ENCODE measurements at places on chromosomes 11 and 22.

DNA sequence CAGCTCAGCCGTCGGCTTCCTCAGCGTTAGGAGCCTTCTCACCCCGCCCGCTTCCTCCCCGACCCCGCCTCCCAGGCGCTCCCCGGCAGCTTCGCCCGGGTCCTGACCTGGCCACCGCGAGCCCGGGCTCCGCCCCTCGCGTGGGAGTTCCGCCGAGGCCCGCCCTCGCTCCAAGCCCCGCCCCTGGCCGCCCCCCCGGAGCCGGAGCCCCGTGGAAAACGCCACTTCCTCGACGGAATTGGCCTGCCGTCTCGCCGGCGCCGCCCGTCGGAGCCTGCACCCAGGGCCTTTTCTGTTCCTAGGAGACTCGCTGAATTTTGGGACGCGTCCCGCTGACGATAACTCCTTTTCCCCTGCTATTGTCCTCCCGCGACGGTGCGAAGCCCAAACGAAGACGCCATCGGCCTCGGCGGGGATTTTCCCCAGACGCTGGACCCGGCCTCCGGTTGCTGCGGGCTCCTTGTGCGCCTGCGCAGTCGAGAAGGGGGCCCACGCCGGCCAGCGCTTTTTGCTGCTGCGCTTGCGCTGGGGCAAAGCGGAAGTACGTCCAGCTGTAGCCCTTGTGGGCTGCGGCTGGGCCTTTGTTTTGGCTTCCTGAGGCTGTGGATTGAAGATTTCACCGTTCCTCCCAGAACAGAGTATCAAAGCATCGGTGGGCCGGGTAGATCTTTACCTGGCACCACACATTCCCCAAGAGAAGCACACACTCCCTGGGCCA, 10.0 kb downstream of the RELA start:
- DNase-seq, result peak; percentile 96

- DNase-seq, result peak; percentile 94
These were observed 130.5 kb upstream of the C11orf58 start for GRCh38 chr11:16607675-16608644.

DNA sequence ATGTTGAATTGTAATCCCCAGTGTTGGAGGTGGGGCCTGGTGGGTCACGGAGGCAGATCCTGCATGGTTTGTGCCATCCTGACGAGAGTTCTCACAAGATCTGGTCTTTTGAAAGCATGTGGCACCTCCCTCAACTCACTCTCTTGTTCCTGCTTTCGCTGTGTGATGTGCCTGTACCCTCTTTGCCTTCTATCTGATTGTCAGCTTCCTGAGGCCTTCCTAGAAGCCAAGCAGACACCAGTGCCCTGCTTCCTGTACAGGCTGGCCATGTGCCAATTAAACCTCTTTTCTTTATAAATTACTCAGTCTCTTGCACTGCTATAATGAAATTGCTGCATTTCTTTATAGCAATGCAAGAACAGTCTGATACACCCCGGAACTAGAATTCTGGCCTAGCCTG, 13.1 kb downstream of the PTPN5 start:
- no peak for DNase-seq

DNA sequence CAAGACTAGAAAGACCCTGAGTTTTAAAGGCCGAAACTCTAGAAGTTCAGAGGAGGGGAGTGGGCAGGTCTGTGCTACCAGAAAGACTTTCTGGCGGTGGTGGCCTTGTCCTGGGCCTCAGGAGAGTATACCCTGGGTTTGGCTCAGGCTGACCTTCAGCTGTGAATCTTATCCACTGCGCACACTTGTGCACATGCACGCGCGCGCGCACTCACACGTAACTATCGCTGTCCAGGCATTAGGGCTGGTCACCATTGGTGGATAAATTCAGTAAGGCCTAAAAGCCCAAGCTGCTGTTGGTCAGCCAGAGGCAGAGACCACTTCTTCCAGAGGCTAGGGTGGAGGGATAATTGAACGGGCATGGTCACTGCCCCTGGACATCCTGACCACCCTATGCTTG, 25.1 kb downstream of the ARHGEF17 start:
- no peak for DNase-seq

GRCh38 chr11:67499808-67500483, 5.2 kb downstream of the PITPNM1 start:
- DNase-seq, result no peak

DNA sequence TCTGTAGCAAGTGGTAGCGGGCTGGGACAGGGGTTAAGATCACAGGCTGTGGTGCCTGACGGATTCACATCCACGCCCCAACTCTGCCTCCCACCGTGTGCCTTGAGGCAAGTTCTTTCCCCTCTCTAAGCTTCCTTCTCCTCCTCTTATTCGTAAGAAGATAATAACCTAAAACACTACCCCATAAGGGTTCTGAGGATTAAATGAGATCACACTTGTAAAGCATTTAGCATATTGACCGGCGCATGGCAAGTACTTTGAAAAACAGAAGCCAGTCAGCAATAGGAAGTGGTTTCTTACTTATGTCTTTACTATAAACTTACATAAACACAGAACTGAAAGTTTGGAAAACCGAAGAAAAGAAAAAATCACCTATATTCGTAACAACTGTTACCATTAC, 15.5 kb upstream of the LMO2 start:
- no peak for DNase-seq

DNA sequence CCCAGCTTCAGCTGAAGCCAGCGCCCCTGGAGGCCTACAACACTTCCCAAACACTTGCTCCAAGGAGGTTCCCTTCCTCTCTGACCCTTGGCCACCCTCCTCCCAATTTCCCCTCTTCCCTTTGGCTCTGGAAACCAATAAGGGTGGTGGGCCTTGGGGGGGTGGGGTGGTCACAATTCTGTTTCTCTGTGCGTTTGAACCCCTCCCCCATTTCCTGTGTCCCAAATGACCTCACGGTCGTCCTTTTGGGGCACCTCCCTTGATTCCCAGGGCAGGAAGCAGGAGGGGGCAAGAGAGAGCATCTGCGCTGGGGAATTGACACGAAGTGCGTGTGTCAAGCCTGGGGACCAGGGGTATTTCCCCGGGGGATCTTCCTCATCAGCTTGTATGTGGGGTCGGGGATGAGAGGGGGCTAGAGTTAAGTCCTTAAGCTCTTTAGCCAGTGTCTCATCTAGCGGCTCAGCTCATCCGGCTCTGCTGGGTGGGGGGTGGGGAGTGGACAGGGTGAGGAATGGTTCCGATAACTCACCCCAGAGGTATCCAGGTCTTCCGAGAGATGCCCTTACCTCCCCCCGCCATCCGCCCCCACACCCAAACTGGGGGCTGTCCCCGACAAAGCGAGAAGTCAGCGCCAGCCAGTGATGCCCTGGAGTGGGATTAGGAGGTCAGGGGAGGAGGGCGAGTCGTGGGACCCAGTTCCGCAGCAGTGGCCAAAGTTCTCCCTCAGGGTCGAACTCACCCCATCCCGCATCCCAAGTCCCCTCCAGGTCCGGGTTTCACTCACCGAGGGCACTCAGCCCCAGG, 587 bp downstream of the ESAM start:
- DNase-seq, result no peak

GRCh38 chr11:95078526-95078925, 11.1 kb upstream of the ENDOD1 start:
- no peak for DNase-seq

- no peak for DNase-seq
These were observed 576 bp upstream of the SC5D start for GRCh38 chr11:121291896-121292494.

GRCh38 chr22:17115236-17115635, 5.9 kb downstream of the TMEM121B start:
- DNase-seq, result no peak

DNA sequence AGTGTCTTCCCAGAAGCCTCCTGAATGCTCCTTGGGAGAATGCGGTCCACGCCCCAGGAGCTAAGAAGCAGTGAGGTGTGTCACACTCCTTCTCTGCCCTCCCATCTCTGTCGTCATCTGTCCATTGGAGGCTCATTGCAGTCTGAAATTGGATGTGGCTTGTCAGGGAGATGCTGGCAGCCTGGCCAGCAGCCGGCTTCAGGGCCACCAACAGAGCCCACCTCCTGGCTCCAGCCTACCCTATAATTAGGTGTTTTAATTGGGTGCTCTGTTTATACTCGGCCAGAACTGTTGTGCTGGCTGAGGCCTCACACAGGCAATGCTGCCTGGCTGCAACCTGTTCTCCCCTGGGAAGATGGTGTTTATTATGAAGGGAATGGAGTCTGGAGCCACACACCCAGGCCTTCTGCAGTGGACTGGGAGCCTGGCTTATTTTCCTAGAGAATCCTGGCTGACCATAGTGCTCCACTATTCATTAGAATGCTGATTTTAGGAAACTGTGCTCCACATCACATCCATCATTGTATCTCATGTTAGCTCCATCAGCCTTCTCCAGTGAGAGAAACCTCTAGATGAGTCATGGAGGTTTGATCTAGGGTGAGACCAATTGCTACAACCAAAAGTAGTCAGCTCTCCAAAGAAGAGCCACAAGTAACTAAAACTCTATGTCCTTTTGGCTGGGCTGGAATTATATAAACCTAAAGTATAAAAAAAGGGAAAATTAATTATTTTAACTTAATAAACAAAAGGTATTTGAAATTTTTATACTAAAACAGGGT, 86.8 kb upstream of the CRTAM start:
- no peak for DNase-seq
